Vagina (tissue), 2 donors: ENCODE measurements at places on chromosomes 7 and 10.

GRCh38 chr7:156279635-156280034 is 360.9 kb upstream of the RNF32 start:
- no peak for DNase-seq

- no peak for DNase-seq
These were observed 72.0 kb upstream of the RAB11FIP2 start for GRCh38 chr10:118118716-118119115.

DNA sequence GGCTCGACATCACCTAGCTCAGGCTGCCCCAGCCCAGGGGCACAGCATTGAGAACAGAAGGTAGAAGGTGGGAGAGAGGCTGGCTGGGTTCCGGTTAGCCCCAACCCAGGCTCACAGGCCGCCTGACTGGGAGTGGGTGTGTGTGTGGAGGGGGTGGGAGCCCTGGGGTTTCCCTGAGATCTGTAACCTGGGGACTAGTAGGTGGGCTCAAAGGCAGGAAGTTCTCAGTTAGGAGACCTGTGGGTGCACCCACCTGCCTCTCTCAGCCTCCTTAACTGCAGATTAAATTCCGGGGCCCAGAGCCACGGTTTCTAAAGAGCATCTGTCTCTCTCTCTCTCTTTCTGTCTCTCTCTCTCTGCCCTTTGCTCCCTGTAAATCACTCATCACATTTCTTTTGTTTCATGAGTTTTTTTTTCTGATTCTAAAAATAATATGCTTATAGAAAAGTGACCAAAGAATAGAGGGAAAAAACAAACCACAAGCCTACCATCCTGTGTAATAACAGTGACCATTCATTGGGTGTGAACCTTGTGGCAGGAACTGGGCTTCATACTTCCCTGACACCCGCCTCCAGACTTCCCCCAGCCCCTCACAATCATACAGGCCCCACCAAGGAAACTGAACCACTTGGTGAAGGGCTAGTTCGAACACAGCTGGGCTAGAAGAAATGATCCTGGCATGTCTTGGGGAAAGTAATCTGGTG is 83.4 kb upstream of the SMNDC1 start:
- DNase-seq, result no peak

GRCh38 chr7:27129729-27130539 is 623 bp downstream of the HOXA4 start:
- DNase-seq, result no peak

DNA sequence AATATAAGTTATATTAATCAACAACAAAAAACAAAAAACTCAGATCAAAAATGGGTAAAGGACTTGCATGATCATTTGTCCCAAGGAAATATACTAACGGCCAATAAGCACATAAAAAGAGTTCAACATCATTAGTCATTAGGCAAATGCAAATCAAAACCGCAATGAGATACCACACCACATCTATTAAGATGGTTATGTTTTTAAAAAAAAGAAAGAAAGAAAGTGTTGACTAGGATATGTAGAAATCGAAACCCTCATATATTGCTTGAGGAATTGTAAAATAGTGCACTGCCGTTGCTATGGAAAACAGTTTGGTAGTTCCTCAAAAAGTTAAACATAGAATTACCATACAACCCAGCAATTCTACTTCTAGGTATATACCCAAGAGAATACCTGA is 39.4 kb upstream of the CTNNA3 start:
- no peak for DNase-seq

DNA sequence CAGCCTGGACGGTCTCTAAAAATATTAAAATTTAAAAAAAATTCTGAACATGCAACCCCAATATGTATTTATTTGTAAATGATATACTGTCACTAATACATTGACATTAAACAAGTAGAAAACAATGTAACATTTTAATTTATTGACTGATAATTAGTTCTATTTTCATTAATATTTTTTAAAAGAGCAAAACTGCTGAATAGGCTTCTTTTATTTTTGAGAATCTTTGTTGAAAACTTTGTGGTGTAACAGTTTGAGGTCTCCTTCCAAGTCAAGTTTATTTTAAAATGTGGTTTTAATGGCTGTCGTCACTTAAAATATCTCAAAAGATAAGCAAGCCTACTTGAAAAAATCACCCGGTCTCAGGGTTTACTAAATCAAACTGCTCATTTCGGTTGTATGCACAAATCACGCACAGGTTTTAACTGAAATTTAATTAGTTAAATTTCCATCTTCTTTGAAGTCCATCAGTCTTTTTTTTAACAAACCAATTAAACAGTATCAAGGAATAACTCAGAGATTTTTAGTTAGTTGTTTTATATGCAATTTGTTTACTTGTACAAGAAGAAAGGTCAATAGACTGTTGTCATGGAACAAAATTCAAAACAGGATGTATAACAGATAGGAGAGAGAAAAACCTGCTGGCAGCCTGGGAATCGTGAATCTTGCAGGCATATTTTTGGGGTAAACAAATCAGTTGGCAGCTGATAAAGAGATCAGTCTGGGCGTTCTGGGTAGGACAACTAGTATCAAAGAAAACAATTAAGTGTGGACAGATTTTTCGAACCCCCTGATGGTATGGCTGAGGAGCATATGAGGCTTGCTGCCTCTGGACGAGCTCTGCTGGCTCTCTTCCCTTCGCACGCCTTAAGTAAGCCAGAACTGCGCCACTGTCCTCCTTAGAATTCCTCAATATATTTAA is 9.7 kb upstream of the EDRF1 start:
- DNase-seq, result no peak

DNA sequence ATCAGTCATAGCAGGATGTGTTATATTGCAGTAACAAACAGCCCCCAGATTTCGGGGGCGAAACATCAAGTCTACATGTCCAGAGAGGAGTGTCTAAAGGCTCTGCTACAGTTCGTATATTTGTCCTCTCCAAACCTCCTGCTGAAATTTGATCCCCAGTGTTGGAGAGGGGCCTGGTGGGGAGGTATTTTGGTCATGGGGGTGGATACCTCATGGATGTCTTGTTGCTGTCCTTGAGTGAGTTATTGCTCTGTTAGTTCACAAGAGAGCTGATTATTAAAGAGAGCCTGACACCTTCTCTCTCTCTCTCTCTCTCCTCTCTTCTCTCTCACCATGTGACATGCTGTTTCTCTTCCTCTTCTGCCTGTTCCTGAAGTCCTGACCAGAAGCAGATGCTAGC is 343.7 kb downstream of the TCERG1L start:
- peak; percentile 46 for DNase-seq

DNA sequence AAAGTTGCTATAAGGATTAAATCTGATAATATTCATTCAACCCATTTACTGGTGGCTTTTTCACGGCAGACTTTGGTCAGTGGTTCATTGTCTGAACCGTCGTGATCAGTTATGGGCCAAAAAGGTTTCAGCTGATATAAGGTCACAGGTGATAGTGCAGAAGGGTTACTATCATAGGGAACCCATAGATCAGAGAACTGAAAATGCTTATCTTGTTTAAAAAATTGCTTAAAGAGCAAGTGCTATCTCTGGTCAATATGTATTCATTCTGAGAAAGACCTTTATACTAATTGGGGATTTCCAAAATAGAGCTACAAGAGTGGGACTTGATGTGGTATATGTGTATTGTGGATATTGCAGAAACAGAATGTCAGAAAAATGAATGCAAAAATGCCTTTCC is 147.8 kb upstream of the SEMA3E start:
- no peak for DNase-seq
